ENCODE measurements at places on chromosomes 1 and 21.

DNA sequence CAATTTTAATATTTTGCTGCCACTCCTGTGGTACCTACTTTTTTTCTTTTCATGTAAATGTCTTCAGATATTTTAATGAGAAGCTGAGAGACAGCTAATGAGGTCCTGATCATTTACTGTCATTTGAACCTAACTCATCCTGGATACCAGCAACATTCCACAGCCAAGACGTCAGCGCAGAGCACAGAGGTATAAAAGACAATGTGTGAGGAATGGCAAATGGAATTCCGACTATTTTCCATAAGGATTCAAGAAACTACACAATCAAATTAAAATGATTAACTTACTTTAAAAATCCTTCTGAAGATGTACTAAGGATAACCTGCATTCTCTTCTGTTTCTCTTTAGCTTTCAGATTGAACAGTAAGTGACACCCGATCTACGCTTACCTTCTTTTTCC, 38.8 kb downstream of the HEATR1 start:
- DNase-seq: no peak

DNA sequence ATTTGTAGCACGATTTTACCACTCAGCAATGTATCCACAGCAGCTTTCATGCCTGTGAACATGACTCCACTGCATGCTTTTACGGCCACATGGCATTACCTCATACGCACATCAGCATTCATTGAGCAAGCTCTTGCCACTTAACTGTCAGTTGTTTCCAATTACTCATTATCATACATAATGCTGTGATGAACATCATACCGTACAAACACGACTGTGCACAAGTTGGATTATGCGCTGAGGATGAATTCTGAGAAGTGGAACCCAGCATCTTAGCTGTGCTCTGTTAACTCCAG, 9.6 kb downstream of the UMODL1 start:
- no peak for DNase-seq

DNA sequence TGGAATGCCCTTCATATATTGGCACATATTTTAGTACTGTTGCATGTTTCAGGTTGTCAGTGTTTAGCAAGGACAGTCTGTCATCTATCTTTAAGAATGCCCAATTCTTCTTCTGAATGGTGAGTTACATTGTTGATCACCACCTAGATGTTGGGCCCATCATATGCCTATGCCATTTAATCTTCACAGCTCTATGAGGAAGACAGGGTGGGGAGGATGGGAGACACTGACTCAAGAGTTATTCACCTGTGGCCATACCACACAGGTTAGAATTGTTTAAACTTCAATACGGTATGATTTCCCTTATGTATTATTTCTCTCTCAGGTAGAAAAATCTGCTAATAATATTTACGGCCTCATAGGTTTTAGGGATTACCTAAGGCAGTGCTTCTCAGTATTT, 44.8 kb downstream of the MPZL1 start:
- DNase-seq: no peak

DNA sequence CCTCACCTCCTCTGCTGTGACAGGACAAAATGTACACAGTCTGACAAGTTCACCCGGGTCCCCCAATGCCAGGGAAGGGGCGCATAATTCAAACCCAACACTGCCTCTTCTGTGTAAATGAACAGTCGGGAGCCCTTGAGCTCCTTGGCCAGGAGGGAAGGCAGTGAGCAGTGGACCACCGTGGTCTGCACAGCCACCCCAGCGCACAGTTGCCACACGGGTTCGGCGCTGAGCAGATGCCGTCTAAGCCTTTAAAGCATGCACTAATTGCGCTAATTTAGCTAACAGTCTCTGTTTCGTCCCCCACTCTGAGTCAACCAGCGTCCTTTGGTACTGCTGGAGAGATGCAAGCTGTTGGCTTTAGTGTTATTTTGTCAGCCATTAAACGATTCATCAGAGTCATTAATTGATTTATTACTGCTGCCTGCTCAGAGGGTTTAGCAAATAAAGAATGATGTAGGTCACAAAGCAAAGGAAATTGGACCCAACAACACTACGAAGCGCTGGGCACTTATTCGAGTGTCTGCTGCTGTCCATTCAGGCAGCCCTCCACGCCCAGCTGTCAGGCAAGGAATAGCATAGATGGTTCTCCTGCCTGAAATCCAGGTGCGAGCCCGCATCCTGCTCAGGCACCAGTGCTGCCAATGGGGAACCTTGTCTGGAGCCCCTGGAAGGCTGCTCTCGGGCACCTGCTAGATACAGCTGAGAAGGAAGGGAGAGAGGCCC, 91.5 kb downstream of the MRPL37 start:
- no peak for DNase-seq
